Neural progenitor cell (in vitro differentiated cells): ENCODE measurements at places on chromosomes 5 and 9. TPM values are rescaled to one million over a fixed set of nuclear protein-coding genes. Genes with fewer than 3 reads are reported as not detected.

SPINK6 gene
- not detected in 2 replicates for total RNA-seq

C1QTNF2 gene
- 0.06 and 0.25 TPM in 2 replicates for total RNA-seq

DNA sequence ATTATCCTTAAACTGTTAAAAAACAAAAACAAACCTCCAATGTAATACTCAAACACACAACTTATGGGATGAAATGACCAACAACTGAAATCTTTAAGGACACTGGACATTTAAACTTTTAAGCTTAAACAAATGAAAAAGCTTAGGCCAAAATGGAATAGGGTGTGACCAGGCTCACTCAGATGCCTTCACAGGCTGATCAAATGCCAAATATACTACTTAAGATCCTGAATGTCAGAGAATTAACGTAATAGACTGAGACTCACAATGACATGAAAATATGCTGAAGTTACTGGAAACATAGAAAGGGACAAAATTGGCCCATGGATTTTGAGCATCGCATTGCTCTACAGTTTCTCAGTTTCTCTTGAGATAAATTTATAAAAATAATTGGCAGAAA is 286.8 kb downstream of the ADAMTS6 start:
- no peak overlapping the region for H3K27ac ChIP-seq
- H3K4me3 ChIP-seq: no peak overlapping the region
- no peaks in the 10 kb centered on the region for H3K36me3 ChIP-seq
- DNase-seq: no peak
- no peaks in the 10 kb centered on the region for H3K4me1 ChIP-seq
- no peaks in the 10 kb centered on the region for H3K27me3 ChIP-seq

CCDC187 gene
- total RNA-seq: 0.09 TPM in 1 of 2 replicates, not detected in the other

IGIP gene
- total RNA-seq: 0.59 and 1.6 TPM in 2 replicates

DNA sequence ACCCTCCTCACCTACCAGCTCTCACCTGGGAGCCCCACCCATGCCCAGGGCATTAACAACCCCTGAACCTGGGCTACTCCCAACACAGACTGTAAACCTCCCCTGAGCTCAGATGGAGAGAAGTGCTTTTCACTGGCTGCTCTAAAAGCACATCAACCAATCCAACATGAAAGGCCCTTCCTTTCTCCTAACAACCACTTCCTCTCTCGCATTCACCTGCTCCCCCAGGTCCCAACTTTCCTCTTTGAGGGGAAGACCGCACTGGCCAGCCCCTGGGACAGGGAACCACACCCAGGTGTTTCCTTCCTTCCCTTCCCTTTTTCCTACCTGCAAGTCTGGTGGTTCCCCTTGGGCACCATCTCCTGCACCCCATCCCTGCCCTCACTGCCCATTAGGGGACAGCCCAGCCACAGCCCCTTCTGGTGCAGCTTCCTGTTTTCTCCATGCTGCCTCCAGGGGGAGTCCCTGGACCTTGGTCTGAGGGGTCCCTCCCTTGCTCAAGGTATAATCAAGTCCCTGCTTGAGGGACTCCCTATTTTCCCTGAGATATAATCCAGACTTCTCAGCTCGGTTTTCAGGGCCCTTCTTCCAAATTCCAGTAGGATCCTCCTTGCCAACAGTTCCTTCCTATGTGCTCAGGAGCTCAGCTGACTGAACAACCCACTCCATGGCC is 30.5 kb upstream of the DAB2IP start:
- no peak overlapping the region for H3K4me3 ChIP-seq
- peaks cover 4% of the 10 kb centered on the region for H3K4me1 ChIP-seq
- peak; percentile 74 for DNase-seq
- H3K36me3 ChIP-seq: no peaks in the 10 kb centered on the region

DNA sequence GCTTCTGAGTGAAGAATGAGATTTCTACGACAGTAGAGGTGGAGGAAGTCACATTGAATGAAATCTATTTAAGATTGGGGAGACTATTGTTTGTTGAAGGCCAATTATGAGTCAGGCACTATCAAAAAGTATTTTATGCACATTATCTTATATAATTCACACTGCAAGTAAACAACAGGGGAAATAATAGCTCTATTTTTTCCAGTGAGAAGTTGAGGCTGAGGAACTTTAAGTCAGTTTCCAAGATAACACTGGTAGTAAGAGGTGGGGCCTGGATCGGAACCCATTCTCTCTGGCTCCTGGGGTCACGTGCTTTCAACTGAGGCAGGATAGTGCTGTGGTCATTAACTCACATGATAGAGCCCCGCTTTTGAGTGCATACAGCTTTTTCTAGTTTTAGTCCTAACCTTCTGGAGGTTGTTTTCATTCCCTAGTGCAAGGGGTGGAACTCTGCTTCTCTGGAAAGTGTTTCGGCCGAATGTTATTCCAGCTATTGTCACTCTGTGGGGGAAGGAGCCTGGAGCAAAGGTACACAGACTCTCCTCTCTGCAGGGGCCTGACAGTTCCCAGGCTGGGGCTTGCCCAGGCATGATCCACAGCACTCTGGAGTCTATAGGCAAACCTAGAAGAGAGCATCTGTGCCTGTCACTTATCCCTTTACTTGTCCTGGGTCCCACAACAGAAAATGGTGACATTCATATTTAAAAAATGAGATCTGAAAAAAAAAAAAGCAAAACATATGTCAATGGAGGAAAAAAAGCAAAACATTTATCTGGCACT is 352.4 kb upstream of the ACTBL2 start:
- H3K27me3 ChIP-seq: no peaks in the 10 kb centered on the region
- DNase-seq: peak; percentile 50
